ENCODE measurements at places on chromosomes 6 and 20. TPM values are rescaled to one million over a fixed set of nuclear protein-coding genes. Genes with fewer than 3 reads are reported as not detected.
A peak's percentile ranks its signal among the peaks of the same experiment; 100 is the strongest.

DNA sequence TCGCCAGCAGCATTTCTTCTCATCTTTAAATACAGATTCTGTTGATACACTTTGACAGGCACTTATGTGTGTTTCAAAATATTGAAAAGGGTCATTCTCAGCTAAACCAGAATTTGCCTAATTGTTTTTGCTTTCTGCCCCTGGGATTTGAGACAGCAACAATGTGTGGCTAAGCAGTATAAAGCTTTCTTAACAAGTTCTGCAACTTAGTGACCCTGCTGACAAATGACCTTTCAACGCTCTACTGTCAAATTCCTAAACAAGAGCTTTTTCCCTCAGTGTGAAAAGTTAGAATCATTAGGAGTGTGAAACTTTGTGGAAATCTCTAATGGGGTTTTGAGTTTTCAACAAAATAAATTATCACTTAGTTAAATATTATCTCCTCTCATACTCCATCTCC lies 414.6 kb downstream of the RFPL4B start:
- DNase-seq, result no peak

DNA sequence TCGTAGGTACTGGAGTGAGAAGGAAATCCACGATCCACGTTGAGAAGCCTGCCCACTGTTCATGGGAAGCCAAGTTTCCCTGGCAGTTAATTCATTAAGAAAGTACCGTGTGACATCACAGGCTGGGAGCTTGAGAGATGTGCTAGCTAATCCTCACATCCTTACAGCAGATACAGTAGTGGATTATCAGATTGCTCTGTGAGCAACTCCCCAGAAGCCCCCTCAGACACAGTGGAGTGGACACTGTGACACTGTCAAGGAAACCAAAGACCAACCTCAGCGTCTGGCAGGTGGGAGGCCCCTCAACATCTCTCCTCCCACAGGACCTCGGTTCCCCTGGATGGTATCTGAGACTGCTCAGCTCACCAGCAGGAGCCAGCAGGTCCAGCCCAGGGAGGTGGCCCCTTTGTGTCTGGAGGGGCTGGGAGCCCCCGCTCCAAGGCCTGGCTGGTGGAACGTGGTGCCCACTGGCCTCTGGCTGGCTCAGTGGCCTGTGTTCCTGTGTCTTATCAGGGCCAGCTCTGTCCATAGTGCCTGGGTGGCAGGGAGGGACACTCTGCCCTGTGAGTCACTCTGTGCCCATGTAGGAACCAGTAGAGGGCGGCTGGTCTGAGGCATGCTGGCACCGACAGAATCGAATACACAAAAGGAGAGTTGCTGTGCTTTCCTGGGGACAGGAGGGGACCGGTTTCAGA lies 7.2 kb downstream of the PYGB start:
- DNase-seq, result peak; percentile 77

DNA sequence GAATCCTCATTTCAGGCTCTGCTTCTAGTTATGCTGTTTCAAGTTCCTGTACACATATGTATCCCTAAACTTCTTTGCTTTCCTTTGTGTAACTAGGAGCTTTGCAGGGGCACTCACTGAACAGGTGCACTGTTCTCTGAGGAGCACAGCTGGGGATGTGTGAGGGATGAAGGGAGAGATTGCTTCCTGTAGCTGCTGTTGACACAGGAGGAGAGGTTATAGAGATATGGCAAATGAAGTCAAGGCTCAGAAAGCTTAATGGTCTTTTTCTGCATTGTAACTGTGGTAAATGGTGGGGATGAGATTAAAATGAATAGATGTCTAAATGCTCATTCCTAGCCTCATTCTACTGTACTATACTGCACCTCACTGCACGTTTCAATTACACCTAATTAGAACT lies 454.3 kb downstream of the BTBD3 start:
- no peak for DNase-seq

GRCh38 chr6:1840491-1841121 lies 230.9 kb downstream of the FOXC1 start:
- peak; percentile 58 for DNase-seq

DNA sequence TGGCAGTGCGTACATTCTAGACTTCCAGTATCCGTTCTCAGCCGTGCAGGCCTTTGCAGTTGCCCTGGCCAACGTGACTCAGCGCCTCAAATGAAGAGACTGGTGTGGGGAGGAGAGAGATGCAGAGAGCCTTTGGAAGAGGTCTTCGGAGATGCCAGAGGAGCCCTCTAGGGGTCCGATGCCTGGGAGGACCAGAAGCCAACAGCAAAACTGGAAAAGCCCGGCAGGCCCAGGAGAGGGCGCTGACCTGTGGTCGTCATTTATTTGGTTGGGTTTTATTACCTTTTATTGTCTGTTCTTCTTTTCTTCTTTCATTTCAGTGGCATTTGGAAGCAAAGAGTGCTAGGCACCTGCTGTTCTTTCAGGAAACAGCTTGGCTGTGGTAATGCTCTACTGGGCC lies 53.3 kb upstream of the TMEM181 start:
- no peak for DNase-seq

DNA sequence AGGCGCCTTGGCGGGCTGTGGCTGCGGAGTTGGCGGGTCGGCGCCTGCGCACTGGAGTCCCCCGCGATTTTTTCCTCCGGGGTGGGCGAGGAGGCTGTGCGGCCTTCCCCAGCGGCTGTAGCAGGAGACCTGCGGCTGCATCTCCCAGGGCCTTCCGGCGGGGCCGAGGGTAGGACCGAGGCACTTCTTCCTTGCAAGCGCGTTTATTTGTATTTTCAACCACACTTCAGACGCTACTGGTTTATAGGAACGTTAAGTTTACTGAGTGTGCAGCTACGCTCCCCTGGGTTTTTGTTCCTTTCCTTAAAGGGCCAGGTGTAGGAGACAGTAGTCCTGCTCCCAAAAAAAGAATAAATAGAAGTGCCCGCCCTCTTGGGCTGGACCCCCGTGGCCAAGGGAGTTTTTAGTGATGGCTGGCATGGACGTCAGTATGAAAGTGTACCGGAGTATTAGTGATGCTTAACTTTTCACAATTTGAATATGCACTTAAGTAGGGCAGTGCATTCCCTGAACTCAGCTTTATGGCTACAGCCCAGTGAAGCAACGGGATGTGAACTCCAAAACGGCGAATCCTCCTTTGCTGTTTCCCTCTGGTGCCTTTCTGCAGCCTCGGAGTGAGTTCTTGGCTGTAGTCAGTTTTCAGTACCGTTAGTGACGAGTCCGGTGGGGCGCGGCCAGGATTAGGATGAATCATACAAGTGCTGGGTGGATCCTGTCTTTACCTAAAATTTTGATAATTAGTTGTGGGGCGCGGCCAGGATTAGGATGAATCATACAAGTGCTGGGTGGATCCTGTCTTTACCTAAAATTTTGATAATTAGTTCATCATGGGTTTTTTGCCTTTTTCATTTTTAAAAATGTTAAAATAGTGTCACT lies 1.0 kb upstream of the FBXO5 start:
- peak; percentile 99 for DNase-seq

GRCh38 chr20:62598761-62599194 lies 43.5 kb upstream of the SLCO4A1 start:
- DNase-seq, result no peak

- peak; percentile 68 for DNase-seq
Measured at GRCh38 chr20:3165473-3166337, 6.0 kb upstream of the FASTKD5 start.

GRCh38 chr6:3176562-3177355 lies 19.4 kb upstream of the TUBB2A start:
- no peak for DNase-seq

DNA sequence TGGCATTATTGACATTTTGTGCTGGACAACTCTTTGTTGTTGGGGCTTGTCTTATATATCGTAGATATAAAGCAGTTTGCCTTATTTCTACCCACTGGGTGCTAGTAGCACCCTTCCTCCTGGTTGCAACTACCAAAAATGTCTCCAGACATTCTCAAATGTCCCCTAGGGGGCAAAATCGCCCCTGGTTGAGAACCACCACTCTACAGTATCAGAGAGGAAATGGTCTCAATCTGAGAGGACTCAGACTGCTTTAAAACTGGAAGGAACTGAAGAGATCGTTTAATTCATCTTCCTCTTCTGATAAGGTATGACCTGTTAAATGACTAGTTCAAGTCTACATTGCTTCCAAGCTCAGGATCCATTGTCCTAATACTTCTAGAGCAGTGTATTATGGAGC lies 14.9 kb downstream of the SH3BGRL2 start:
- DNase-seq, result no peak

GRCh38 chr6:135030532-135031178 lies 24.0 kb downstream of the HBS1L start:
- DNase-seq, result no peak

DNA sequence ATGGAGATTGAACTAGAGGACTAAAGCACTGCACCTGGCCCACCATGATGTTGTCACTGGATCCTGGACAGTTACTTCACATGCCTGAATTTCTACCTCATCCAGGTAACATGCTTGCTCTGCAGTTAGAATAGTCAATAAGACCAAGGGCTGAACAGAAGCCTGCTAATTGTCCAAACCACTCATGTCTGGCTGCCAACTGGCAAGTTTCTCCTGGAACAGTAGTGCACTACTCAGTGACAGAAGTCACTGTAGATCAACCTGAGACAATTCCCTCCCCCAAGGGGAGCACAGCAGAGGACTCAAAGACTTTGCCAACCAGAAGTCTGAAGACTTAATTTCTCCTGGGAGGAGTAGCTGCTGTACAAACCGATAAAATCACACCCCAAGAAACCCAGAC lies 454.6 kb upstream of the MARCKS start:
- DNase-seq, result no peak

DNA sequence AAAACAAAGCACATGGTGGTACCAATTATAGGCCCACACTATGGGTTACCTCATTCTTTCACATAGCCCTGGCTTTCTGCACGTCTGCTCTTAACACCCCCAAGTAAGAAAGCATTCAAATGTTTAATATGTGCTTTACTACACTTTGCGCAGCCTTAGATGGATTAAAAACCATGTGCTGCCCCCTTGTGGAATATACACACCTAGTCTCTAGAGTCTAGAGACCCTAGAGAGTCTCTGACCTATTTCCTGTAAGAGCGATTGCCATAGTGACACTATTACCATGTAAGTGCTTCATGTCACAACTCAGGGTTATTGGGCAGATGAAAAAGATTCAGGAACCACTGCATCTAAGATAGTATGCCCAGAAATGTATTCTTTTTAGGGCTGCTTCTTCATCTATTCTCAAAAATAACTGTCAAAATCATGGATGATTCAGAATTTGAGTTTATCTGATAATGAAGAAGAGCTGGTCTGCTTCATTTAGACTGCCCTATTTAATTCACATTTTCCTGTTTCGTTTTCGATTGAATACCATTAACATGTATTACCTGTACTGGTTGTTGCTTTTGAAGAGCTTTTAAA lies 186.3 kb downstream of the ADGB start:
- no peak for DNase-seq

DNA sequence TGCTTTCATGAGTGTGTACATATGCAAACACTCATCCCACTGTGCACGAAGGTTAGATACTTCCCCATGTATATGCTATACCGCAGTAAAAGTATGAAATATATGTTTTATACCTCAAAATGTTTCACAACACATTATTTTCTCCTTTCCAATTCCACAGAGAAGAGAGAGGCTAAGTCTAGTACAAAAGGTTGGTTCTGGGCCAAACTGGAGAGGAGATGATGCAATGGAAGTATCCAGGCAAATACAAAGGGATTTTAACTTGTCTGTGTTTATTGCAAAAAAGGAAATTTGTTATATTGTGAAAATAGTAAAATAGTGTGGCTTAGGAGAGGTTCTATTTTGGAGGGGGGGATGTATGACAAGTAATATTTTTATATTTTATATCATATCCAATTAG lies 112.6 kb downstream of the PLCB1 start:
- no peak for DNase-seq

DNA sequence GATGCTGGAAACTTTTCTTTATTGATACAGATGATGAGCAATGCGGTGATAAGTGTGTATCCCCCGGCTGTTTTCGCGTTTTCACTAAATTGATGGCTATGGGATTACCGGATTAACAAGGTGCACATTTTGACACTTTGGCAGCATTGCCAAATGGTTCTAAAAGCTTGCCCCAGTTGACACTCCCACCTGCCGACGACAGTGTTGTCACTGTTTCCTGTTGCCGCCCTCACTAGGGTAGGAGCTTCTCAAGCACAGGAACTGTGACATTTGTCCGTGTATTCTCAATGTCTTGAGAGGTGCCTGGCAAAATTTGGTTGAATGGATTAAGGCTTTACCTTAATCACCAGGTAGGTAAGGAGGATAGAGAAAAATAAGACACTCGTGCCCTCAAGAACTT lies 9.8 kb upstream of the MAPK13 start:
- no peak for DNase-seq

DNA sequence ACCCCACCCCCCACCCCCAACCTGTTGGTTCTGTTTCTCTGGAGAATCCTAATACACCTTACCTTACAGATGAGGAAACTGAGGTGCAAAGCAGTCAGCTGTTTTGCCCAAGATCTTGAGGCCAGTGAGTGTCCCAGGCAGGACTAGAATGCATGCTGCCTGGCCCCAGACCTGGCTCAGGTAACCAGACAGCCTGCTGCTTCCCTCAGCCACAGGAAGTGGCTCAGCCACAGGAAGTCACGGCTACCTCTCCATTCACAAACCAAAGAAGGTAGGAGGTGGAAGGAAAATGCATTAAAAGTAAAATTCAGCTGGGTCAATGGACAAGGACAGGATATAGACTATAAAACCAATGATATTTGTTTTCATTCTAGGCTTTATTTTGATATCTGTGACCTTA lies 517.6 kb downstream of the CD83 start:
- no peak for DNase-seq

GRCh38 chr20:53883098-53883911 lies 187.1 kb downstream of the BCAS1 start:
- DNase-seq, result no peak

- DNase-seq, result no peak
Measured at GRCh38 chr20:3115190-3116107, 30.9 kb upstream of the AVP start.

DNA sequence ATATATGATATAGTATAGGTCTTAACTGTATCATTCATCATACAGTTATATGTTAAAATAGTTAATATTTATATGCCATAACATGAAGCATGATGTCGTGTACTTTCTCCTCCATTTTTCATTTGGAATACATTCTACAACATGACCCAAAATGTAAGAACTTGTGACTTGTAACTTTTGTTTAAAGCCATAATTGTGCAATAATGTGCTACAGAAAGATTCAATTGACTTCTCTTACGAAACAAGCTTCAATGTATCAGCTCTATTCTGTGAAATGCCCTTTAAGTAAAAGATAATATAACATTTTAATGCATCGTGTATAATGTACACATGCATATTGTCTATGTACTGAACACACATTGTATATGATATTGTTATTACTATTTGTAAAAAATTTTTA lies 76.7 kb upstream of the FABP7 start:
- DNase-seq, result no peak

GRCh38 chr6:138387577-138388368 lies 10.1 kb downstream of the SMIM28 start:
- no peak for DNase-seq

Gene MDFI
- total RNA-seq, result 9.3 TPM

Gene EIF2S2
- total RNA-seq, result 46.2 TPM

Gene OR2H2
- total RNA-seq, result not detected

Gene LATS1
- total RNA-seq, result 31.5 TPM

Gene PRR3
- total RNA-seq, result 11.6 TPM

Gene VGLL2
- total RNA-seq, result not detected
